ENCODE measurements at places on chromosomes 2 and 18.

DNA sequence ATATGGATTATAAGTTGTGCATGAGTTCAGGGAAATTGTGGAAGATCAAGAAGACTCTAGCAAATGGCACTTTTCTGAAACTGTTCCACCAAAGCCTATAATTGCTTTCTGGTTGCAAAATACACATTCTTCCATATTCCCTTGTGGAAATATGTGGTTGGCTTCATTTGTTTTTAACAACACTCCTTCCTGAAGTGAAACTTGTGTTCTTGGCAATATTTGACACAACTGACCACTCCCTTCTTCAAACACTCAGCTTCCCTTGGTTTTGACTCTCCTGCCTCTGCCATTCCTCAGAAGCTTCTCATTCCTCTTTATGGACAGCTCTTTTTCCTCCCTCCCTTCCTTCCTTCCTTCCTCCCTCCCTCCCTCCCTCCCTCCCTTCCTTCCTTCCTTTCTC is 192.3 kb downstream of the PMAIP1 start:
- DNase-seq = no peak

DNA sequence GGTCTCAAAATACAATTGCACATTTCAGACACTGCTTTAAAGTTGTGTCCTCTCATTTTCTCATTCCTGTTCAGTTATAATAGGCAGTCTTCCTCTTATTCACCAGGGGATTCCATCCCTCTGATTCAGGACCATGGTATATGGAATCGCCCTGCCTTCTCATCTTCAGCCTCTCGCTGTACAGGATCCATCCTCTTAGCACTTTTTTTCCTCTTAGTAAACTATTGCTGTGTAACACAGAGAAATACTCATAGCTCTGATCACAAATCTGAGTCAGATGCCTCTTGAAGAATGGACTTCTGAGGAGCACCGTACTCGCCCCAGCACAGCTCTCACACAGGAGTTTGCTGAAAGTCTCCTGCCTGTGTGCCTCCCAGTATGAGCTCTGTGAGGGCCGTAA is 11.3 kb downstream of the RMP24 start:
- DNase-seq = no peak

DNA sequence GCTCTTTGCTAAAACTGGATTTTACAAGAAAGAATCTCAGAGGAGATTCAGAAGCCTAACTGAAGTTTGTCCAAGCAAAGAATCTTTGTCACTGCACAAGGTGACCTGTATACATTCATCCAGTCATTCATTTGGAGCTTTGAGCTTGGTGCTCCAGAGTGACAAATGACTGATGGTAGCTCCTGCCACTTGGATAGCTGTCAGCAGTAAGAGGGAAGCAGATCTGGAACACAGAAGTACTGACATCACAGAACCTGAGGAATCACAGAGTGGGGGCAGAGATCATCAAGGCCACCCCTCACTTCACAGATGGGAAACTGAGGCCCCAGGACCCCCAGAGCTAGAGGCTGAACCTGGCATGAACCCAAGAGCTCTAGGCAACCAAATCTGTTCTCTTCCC is 28.8 kb upstream of the IGFBP2 start:
- DNase-seq = no peak

- DNase-seq = no peak
These were observed 79.0 kb downstream of the ACVR2A start for GRCh38 chr2:147923846-147924245.

DNA sequence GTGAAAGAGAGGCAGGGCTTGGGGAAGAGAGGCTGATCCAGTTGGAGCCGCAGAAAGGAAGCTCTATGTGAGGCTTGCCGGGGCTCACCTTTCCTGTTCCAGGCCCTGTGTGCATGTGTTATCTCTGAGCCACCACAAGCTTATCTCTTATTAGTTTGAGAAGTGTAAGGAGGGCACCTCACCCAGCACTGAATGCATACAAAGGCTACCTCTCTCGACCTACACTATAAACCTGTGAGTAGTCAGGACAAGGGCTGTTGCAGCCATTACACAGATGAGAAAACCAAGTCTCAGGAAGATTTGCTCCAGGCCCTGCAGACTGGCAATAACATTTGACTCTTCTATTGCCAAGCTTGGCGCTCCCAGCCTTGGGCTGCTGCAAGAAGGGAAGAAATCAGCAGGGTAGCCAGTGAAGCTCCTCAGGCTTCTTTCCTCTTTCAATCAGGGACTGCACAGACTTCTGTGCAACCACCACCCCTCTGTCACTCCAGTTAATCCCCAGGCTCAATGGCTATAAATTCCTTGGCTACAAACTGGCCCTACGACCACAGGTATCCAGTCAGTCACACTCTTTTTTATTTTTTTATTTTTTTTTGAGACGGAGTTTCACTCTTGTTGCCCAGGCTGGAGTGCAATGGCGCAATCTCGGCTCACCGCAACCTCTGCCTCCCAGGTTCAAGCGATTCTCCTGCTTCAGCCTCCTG is 73.8 kb downstream of the CLHC1 start:
- DNase-seq = no peak

DNA sequence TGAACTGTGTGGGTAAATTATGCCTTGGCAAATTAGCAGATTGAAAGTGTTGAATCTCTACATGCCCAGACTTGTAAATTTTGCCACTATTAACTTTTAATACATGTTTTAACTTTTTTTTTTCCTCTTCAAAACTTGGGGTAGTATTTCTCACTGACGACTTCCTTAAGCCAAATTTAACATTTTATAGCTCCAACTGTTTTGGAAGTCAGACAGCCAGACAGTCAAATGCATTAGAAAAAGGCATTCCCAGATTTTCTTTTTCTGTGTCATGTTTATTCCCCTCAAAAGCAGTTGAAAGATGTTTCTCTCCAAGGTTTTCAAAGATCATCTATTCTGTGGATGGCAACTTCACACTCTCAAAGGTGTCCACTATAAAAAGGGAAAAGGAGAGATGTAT is 226.8 kb upstream of the FN1 start:
- no peak for DNase-seq

- DNase-seq = no peak
These were observed 140.3 kb upstream of the FOSL2 start for GRCh38 chr2:28252311-28252710.

DNA sequence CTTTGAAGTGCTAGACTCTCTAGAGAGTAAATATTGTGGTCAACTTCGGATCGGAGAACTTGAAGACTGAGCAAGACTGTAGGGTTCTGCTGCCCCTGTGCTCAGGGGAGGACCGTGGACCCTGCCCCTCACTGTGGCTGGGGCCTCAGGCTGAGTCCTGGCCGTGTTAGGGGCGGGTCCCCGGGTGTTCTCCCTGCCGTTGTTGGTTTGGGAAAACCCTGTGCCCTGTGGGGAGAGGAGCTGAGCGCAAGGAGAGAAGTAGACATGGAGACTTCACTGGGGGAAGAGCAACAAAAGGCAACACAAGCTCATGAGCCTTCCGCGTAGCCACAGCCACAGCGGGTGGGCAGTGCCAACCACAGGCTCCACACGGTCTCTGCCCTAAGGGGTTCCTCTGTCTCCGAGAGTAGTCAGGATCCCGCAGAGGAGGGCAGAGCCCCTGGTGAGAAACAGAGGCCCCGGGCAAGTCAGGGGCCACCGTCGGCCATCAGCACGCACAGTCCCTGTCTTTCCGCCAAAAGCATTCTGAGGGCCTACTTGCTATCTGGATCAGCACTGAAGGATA is 53.1 kb downstream of the NTSR2 start:
- DNase-seq = no peak

GRCh38 chr2:104865096-104865470 is 11.2 kb downstream of the POU3F3 start:
- DNase-seq = no peak

- no peak for DNase-seq
These were observed 5.9 kb upstream of the CNNM3 start for GRCh38 chr2:96809951-96810782.

DNA sequence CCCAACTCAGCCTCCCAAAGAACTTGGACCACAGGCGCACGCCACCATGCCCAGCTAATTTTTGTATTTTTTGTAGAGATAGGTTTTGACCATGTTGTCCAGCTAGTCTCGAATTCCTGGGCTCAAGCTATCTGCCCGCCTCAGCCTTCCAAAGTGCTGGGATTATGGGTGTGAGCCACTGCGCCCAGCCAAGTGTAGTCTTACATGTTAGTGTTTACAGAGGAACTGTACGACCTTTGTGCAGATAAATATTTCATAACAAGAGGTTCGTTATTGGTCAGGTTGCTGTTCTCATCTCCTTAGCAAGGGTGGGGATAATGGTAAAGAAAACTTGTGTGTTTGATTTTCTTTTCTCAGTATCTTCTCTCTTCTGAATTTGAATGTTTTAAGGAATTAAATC is 46.5 kb downstream of the RALBP1 start:
- DNase-seq = no peak

DNA sequence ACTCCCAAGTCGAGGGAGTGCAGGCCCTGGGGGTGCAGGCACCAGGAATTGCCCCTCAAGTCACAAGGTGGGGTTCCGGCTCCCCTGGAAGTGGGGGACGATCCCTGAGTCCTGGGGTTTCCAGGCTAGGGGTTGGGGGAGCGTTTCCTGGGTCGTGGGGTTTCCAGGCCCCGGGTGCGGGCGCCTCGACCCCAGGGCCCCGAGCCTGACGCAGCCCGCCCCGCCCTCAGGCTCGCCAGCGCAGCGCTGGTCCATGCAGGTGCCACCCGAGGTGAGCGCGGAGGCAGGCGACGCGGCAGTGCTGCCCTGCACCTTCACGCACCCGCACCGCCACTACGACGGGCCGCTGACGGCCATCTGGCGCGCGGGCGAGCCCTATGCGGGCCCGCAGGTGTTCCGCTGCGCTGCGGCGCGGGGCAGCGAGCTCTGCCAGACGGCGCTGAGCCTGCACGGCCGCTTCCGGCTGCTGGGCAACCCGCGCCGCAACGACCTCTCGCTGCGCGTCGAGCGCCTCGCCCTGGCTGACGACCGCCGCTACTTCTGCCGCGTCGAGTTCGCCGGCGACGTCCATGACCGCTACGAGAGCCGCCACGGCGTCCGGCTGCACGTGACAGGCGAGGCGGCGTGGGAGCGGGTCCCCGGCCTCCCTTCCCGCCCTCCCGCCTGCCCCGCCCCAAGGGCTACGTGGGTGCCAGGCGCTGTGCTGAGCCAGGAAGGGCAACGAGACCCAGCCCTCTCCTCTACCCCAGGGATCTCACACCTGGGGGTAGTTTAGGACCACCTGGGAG is 12.0 kb downstream of the SIGLEC15 start:
- DNase-seq = peak; percentile 8

Data from central memory CD4-positive, alpha-beta T cell (primary cell).